NCI-H2081 (cell line): ENCODE measurements at places on chromosomes 1 and 21.

- no peak for DNase-seq
These were observed 58.2 kb downstream of the LMX1A start for GRCh38 chr1:165298203-165298820.

- DNase-seq, result no peak
These were observed 18.2 kb downstream of the DNALI1 start for GRCh38 chr1:37574834-37575480.

DNA sequence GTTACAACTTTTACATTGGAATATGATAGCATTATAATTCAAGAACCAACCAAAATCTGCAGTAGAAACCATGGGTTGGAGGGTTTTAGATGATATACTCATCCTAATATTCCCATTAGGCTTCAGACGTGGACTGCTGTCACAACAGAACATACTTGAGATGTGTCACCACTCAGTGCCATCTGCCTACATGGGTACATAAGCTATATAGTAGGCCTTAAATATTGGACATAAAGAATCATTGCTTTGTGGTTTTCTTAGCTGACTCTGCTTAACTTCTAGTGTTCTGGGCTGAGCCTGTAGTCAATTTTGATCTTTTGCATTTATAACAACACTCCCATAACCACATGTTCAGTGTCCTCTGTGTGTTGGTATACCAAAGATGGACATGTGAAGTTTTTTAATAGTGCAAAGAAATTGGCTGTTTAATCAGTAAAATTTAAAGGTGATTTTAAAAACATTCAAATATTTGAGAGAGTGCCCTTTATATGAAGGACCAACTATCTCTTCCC, 14.2 kb downstream of the RAP1A start:
- DNase-seq, result no peak

DNA sequence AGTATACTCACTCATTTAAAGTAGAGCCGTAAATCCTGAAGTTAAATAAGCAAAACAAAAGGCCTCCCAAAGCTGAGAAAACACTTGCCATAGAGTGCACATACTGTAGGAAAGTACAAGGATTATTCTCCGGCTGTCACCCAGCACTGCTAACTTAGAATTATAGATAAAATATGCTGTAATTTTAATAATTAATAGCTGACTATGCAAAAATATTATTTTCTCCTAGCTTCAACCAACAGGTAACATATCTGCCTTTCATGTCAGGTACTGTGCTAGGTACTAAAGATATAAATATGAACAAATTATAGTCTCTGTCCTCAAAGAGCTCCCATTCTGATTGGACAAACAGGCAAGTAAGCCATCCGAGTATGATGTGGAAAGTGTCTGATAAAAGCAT, 233.2 kb downstream of the FGGY start:
- DNase-seq, result no peak

DNA sequence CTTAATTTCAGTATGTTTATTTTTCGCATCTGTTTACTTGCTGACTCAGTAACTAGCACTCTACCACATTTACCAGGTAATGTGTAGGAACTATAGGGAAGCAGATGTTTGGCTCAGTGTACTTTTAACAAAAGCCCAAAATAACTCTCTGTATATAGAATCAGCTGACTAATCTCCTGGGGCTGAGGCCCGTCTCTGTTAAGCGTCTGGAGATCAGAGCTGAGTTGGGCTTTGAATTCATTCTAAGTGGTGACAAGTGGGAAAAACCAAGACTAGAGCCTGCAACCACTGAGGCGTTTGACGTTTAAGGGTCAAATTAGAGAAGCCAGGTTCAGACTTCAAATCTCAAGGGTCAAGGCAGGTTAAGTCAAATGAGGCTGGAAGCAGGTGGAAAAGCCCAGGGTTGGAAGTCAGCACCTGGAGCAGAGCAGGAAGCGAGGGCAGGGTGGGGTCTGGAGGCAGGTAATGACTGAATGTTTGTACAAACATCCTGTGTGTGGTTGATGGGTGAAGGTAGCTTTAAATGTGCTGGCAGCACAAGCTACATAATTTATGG, 56.8 kb upstream of the LYST start:
- DNase-seq, result peak; percentile 74

GRCh38 chr1:224800486-224801119, 128.9 kb upstream of the DNAH14 start:
- no peak for DNase-seq

DNA sequence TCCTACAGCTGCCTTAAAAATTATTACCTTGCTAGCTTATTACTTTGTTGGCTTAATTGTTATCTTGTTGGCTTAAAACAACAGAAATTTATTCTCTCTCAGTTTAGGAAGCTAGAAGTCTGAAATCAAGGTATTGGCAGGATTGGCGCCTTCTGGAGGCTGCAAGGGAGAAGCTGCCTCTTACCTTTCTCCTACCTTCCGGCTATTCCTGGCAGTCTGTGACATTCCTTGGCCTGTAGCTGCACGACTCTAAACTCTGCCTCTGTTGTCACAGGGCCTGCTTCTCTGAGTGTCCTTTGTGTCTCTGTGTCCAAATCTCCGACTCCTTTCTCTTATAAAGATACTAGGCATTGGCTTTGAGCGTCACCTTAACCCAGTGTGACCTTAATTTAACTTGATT, 579.9 kb upstream of the B3GALT2 start:
- no peak for DNase-seq
